ENCODE measurements at places on chromosomes 6 and 20. TPM values are rescaled to one million over a fixed set of nuclear protein-coding genes. Genes with fewer than 3 reads are reported as not detected.

Gene TFAP2D
- not detected for total RNA-seq

GRCh38 chr6:46454691-46455090, 36.6 kb downstream of the RCAN2 start:
- DNase-seq, result no peak

- DNase-seq, result no peak
Observed at GRCh38 chr20:50435397-50436051, 74.7 kb upstream of the PTPN1 start.

Gene SLC22A3
- total RNA-seq, result not detected

Gene TREM1
- total RNA-seq, result not detected

DNA sequence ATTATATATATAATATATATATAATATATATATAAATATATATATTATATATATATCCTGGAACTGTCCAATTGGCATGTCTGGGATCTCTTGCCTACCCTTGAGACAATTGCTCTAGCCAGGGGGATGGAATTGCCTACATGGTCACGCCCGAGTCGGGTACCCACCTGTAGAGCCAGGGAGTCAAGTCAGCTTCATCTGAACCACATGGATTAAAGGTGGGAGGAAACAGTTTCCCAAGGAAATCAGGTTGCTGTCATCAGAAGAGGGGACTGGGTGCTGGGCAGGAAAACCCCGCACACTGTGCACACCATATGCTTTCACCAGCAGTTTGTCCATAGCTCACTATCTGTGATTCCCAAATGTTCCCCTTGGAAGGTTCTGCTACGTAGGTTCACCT, 252.5 kb upstream of the NOX3 start:
- no peak for DNase-seq

GRCh38 chr20:34642009-34642408, 34.9 kb downstream of the PIGU start:
- DNase-seq, result no peak

Gene HTR1B
- total RNA-seq, result not detected

Gene GTSF1L
- not detected for total RNA-seq

- DNase-seq, result no peak
Observed at GRCh38 chr20:50754420-50754819, 23.0 kb downstream of the PARD6B start.

Gene VNN1
- 1.3 TPM for total RNA-seq

GRCh38 chr6:112218563-112218962, 35.8 kb downstream of the LAMA4 start:
- DNase-seq, result no peak

Gene AVP
- not detected for total RNA-seq

DNA sequence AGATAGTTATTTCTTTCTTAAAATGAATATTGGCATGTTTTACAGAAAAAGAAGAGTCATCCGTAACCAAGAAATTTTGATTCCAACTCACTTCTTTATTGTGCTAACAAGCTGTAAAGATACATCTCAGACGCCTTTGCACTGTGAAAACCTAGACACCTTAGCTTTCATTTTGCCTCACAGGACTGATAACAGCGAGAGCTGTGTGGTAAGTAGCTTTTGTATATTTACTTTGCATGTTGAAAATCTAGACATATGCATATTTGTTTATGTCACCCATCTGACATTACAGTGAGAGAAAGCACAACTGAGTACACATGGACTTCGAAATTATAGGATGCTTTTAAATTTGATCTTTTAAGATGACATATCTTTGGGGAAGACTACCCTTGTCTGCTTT, 64.7 kb downstream of the CCN2 start:
- no peak for DNase-seq

DNA sequence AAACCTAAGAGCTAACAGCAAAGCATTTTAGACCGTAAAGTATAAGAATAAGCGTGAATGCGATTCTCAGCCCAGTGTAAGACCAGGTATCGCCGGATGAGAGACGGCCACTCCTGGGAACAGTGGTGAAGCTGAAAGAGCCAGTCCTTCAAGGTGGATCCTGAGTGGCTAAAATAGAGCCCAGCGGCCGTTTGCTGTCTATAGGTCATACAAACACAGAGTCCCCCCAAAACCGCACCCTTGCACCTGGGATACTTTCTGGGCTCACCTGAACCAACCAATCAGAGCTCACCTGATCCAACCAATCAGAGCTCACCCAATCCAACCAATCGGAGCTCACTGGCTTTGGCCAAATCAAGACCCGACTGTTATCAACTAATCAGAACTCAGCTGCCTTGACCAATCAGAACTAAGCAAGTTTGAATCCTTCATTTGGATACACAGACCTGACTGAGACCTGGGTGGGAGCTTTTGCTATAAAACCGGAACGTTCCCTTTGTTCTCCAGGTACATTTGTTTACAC, 248.2 kb downstream of the DLL1 start:
- no peak for DNase-seq

- DNase-seq, result peak; percentile 1
Observed at GRCh38 chr6:170212956-170213636, 77.8 kb downstream of the DLL1 start.

Data from body of pancreas (tissue), 4 donors.